Stimulated activated CD8-positive, alpha-beta memory T cell treated with anti-CD3 and anti-CD28 coated beads, Interleukin-4, amount 100 ng/mL, for 4 hours (primary cell): ENCODE measurements at places on chromosomes 2 and 18.

GRCh38 chr2:59339121-59339836 lies 1098.2 kb upstream of the FANCL start:
- no peak for DNase-seq

DNA sequence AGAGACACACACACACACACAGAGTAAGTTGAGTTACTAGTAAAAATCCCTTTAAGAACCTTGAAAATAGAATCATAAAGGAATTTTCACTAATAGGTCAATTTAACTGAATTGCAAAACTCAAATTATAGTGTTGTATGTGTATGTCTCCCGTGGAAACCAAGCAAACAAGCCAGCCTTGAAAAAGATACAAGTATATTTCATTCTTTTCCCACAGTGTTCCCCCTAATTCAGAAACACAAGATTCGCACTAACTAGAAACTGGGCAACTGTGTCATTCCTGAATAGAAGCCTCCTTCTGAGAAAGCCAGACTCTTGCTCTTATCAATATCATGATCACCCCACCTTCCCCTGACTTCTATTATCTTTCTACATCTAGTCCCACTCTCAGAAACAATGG lies 229.5 kb downstream of the PIEZO2 start:
- DNase-seq = no peak

DNA sequence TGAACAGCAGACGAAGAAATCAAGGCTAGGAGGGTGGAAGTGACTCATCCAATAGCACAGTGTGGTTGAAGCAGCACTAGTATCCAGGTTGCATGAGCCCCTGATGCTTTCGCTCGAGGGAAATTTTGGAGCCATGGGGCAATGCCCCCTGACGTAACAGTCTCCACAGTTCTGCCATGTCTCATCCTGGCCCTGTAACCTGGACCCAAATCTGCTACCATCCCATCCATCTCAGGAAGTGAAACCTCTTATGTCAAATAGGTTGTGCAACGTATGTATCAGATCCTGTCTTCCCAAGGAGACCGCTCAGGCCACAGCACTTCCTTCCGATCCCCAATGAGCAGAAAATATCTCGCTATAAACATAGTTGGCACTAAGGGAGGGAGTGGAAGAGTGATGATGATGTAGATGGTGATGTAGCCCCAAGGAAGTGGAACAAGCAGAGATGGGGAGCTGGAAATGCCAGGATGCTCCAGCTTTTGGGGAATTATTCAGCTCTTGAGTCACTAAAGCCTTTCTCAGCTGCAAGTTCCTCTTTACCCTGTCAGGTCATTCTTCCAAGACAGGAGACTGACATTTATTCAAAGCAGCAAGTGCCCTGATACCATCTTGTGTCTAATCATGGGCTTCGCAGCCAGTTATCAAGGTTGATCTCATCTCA lies 3.0 kb upstream of the IL1B start:
- DNase-seq = no peak

DNA sequence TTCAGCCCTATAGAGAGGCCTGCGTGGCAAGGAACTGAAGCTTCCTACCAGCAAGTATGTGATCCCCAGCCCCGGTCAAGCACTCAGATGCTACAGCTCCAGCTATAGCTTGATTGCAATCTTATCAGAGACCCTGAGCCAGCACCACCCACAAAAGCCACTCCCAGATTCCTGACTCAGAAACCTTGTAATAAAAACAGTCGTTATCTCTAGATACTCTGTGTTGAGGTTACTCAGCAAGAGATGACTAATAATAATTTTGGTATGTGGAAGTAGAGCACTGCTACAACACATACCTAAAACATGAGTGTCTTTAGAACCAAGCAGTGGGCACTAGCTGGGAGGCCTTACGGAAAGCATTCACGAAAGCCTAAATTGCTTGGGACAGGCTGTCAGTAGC lies 216.9 kb downstream of the UXS1 start:
- no peak for DNase-seq

DNA sequence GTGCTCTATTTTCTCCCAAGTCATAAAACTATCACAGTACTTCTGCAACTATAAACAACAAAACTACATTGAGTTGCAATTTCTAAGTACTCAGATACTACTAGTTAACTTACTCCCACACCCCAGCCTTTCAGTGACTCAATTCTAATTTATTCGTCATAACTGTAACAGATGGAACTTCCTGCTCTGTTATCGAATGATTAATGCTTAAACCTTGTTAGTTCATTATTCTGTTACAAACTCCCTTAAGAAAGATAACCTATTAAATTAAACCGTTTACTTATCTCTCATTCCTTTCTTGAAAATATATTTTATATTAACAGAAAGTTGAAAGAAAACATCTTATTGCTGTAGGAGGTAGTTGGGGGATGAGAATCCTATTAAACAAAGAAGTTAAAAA lies 17.0 kb downstream of the TNFAIP6 start:
- DNase-seq = no peak

DNA sequence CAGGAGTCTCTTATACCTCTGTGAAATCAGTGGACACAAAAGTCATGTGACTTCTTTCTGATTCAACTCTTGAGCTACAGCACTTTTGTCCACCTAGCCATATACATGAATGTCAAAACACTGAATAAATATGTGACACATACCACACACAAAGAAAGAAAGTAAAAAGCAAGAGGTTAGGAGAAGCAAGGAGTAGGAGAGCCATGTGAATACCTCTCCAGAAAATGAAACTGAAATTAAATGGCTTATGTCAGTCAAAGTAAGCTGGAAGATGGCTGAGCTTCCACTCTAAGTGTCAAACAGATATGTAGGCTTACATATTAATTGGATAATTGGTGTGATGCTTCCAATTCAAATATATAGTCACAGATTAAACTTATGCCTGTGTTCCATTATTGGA lies 1050.5 kb downstream of the BCL11A start:
- no peak for DNase-seq
